ENCODE measurements at places on chromosomes 13 and 19.

DNA sequence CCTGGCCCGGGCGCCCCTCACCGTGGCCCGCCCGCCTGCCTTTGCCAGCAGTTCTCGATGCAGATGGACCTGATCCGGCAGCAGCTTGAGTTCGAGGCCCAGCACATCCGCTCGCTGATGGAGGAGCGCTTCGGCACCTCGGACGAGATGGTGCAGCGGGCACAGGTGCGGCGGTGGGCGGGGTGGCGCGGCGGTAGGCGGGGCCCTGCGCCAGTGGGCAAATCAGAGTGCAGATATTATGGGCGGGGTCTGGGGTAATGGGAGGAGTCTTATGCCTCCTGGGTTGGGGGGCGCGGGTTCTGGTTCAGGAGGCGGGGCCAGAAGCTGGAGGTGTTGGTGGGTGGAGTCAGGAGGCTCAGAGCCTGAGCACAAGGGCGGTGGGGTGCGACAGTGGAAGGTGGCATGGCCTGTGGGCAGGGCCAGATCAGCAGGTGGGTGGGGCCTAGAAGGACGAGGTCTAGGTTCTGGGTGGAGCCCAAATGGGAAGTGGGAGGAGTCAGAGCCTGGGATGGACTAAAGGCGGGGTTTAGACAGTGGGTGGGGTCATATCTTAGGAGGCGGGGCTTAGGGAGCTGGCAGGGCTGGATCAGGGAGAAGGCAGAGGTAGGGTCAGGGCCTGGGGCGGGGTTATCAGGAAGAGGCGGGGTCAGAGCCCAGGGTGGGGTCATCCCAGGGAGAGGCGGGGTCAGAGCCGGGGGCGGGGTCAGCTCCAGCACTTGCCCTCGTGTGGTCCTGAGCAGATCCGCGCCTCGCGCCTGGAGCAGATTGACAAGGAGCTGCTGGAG, 5.6 kb downstream of the APC2 start:
- DNase-seq = no peak

DNA sequence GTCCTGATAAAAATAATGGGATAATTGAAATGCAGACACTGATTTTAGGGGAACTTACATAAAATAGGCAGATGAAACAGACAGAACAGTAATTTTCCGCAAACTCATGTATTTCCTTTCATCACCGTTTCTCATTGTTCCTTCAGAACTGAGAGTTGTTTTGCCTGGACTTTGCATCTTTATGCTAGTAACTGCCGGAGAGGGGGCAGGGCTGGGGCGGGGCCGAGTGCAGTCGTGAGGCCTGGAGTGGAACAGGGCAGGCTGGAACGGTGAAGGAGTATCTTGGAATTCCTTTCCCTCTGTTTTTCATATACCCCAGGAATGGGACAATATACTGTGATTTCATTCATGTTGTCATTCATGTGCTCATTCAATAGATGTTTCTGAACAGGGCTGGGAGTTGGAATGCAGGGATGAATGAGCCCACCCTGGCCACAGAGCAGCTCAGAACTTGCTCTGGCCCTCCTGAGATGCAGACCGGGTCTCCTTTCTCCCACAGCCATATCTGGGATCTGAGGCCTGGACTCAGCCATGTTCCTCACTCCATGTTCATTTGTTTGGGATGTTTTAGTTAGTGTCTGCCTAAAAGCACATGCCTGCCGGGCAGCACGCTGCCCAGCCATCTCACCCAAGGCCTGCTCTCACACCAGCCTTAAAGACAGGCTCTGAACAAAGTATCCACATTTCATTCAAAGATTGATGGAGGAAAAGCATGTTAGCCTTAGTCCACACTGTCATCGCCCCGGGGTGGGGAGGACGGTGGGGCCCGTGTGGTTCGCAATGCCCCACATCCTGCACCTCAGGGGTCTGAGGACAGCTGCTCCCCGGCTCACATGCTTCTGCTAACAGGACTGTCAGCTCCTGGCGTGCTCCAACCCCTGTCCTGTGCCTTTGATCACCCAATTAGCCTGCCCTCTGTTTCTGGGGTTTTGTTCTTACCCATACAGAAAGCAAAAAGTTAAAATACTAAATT, 92.9 kb downstream of the SOX1 start:
- DNase-seq = no peak

- no peak for DNase-seq
These were observed 2.0 kb downstream of the GGN start for GRCh38 chr19:38385804-38386257.

GRCh38 chr19:33000510-33000909, 28.5 kb downstream of the FAAP24 start:
- no peak for DNase-seq

GRCh38 chr13:113452942-113453901, at the start of gene ADPRHL1:
Gene ADPRHL1 (minus strand): TSS chr13:113453488. CDS start chr13:113453437, 51 bp downstream.
- DNase-seq = no peak

DNA sequence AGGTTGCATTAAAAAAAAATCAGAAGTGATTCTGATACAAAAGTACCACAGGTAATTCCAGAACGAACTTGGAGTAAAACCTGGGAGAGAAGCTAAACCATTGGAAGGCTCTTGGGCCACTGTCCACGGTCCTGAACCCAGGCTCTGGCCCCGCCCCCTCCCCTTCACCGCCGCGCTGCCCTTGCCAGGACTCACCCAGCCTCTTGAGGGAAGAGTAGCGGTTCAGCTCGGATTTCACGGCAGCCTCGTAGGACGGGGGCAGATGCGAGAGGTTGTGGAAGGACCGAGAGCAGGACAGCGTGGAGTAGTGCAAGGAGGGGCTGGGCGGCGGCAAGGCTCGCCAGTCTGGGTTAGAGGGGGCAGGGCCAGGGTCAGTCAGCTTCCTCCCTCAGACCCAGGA, 5.7 kb downstream of the SHISA7 start:
- DNase-seq = no peak

- DNase-seq = no peak
These were observed 177.1 kb upstream of the RFC3 start for GRCh38 chr13:33640832-33641231.
